ENCODE measurements at places on chromosomes 6 and 20. TPM values are rescaled to one million over a fixed set of nuclear protein-coding genes. Genes with fewer than 3 reads are reported as not detected.

FNDC1 gene
- polyA plus RNA-seq = not detected

TPD52L1 gene
- 149 TPM for polyA plus RNA-seq

TRMT6 gene
- polyA plus RNA-seq = 16.9 TPM

ELOVL2 gene
- 0.23 TPM for polyA plus RNA-seq

MRAP2 gene
- polyA plus RNA-seq = 9.3 TPM
